A549 (cell line): ENCODE measurements at places on chromosomes 7 and 10. TPM values are rescaled to one million over a fixed set of nuclear protein-coding genes. Genes with fewer than 3 reads are reported as not detected.

DNA sequence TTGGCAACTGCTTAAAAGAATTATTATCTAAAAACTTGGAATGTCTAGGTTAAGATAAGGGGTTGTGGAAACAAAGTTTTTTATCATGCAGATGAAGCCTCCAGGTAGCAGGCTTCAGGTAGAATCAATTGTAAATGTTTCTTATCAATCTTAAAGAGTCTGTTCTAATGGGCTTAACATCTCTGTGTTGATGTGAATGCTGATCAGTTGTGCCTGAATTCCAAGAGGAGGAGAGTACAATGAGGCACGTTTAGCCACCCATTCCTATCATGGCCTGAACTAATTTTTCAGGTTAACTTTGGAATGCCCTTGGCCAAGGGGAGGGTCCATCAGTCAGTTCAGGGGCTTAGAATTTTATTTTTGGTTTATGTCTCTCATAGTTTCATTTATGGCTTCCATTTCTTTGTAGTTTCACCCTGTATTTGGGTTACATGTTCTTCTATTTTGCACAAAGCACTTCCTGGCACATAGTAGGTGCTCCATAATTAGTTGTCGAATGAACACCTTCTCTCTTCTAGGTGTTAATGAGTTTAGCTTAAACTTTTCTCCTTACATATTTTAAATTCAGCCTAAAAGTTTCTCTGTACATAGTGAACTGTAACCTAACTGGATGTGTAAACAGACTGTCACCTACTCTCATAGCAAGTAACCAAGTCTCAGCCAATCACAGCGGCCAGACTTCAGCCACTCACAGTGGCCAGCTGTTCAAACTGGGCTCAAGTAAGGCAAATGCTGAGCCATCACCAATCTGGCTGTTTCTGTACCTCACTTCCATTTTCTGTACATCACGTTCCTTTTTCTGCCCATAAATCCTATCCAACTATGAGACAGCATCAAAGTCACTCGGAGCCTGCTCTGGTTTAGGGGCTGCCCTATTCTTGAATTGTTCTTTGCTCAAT, 34.7 kb downstream of the ALOX5 start:
- no peak for DNase-seq

DNA sequence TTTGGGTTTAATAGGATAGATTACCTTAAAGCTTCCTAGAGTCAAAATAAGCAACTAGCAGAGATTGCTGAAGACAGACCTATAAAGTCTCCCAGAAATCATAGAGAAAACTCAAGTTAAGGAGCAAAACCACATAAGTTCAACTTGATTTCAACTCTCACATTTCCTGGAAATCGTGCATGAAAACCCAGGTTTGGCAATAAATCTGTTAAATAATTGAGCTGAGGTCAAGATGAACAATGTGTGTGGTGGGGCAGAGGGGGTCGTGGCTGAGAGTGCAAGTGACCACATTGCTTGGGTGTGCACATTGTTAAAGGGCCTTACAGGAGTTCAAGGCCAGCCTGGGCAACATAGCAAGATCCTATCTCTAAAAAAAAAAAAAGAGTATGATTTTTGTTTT, 636.5 kb downstream of the GALNT17 start:
- DNase-seq = no peak

The ACHE gene
- 0.62 to 0.92 TPM (median 0.69 TPM) in 3 replicates for polyA plus RNA-seq

GRCh38 chr10:119518936-119519335, 23.6 kb downstream of the RGS10 start:
- DNase-seq = no peak

GRCh38 chr10:1293157-1293556, 237.0 kb downstream of the WDR37 start:
- no peak for DNase-seq

DNA sequence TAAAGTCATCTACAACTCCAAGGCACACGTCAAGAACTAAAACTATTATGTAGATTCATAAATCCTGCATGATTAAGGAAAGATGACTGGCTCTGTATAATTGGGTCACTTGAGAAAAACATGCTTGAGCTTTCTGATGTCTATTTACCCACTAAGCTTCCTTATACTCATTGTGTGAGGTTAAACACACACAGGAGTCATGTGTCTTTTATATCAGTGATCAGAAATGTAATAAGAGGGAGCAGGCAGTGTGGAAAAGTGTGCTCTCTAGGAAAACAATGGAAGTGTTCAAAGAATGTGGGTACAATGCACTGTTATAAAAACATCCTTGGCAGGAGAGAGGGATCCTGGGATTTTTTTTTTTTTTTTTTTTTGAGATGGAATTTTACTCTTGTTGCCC, 108.6 kb upstream of the ARID5B start:
- no peak for DNase-seq

The WNT8B gene
- 0.04 to 0.05 TPM in 2 of 3 replicates, not detected in the other for polyA plus RNA-seq

DNA sequence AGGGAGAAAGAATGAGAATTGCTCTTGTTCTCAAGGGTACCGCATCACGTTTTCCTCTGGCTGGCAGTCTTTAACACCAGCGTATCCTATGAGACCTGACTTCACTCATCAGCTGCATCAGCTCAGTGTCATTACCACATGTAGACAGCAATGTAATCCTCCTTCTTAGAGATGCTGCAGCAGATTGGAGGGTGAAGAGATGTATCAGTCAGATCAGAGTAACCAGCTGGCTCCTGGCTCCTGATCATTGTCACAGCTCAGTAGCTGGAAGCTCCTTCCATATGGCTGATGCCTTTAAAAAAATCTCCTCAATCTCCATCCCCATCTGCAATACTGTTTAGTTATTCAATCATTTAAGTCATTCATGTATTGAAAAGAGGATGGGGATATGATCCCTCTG, 39.7 kb upstream of the EPHB6 start:
- no peak for DNase-seq

The CALHM1 gene
- polyA plus RNA-seq = not detected in 3 replicates

DNA sequence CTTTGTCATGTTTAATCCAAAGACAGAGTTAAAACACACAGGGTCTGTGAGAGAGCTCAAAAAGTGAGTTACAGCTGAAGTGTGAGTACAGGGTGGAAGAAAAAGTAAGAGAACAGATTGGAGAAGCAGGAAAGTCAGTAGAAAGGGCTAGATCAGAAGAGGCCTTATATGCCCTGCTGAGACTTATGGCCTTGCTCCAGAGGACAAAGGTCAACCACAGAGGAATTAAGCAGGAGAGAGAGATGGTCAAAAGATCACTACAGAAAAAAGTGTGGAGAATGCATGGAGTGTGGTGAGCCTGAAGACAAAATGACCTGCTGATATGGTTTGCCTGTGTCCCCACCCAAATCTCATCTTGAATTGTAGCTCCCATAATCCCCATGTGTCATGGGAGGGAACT, 213.8 kb downstream of the NEBL start:
- DNase-seq = no peak

GRCh38 chr7:134196439-134196838, 69.3 kb downstream of the LRGUK start:
- no peak for DNase-seq

The FGFBP3 gene
- 2.6 to 3.2 TPM (median 2.7 TPM) in 3 replicates for polyA plus RNA-seq

- DNase-seq = no peak
These were observed 482.6 kb upstream of the SEMA3A start for GRCh38 chr7:84677117-84677732.
